ENCODE measurements at places on chromosomes 3 and 15.

GRCh38 chr3:171116365-171116764 is 89.8 kb upstream of the SLC2A2 start:
- DNase-seq = no peak

- DNase-seq = no peak
Observed at GRCh38 chr3:183944775-183945174, 60.1 kb upstream of the PARL start.

GRCh38 chr15:35362195-35362829 is 183.7 kb downstream of the DPH6 start:
- no peak for DNase-seq

DNA sequence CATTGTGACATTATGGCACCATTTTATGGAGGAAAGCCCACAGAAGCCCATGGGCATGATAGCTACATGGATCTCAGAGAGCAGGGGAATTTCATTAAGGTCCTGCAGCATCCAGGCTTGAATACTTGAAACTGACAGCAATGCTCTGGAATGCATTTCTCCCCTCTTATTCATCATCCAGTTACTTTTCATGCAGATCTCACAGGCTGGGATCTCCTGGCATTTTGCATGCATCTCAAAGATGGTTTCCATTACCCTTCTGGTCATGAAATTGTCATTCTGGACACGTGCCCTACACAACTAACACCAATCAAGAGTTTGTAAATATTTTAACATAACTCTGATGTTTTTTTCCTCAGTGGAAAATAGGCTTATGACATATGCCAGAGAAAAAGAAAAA is 32.4 kb downstream of the VGLL3 start:
- no peak for DNase-seq

DNA sequence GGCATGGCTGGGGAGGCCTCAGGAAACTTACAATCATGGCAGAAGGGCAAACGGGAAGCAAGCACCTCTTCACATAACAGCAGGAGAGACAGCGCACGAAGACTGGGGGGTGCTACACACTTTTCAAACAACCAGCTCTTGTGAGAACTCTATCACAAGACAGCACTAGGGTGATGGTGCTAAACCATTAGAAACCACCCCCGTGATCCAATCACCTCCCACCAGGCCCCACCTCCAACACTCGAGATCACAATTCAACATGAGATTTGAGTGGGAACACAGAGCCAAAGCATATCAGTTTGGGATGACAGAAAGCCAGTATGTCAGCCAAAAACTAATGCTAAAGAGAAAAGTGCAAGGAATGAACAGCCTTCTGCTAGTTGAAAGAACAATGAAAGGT is 309.8 kb upstream of the CCDC54 start:
- DNase-seq = no peak

DNA sequence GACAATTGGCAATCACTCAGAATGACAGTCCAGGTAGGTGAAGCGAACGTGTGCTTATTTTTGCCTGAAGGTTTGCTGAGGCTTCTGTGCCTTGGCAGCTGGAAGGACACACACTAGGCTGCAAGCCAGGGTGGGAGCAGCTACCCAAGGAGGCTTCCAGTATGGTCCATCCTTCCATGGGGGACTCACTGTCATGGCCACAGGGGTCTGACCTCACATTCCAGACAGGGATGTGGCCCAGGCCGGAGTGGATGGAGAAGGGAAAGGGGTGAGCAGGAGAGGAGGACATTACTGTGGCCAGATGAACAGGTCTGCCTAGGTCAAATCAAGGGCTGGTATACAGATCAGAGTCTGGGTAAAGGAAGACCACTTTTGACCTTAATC is 247.7 kb downstream of the ADAMTS17 start:
- DNase-seq = no peak

GRCh38 chr3:18481946-18482548 is 56.9 kb upstream of the SATB1 start:
- no peak for DNase-seq

Measured in activated CD4-positive, alpha-beta T cell treated with anti-CD3 and anti-CD28 coated beads for 24 hours (primary cell).